ENCODE measurements at places on chromosomes 16 and 17. TPM values are rescaled to one million over a fixed set of nuclear protein-coding genes. Genes with fewer than 3 reads are reported as not detected.
A peak's percentile ranks its signal among the peaks of the same experiment; 100 is the strongest.

GRCh38 chr16:814974-815373 lies 14.4 kb upstream of the GNG13 start:
- H3K27ac ChIP-seq, result no peak overlapping the region
- no peak overlapping the region for H3K4me3 ChIP-seq
- no peak for DNase-seq
- peaks cover 19% of the 10 kb centered on the region for H3K27me3 ChIP-seq
- peaks cover 7% of the 10 kb centered on the region for H3K4me1 ChIP-seq

DNA sequence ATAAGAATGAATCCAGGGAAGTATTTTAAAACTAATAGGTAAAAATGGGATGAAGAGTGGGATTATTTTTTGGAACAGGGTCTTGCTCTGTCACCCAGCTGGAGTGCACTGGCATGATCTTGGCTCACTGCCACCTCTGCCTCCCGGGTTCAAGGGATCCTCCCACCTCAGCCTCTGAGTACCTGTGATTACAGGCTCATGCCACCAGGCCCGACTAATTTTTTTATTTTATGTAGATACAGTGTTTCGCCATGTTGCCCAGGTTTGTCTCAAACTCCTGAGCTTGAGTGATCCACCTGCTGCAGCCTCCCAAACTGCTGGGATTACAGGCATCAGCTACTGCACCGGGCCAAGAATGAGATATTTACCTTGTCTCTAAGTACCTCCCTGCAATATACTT lies 22.1 kb downstream of the NSMCE1 start:
- H3K27me3 ChIP-seq, result no peaks in the 10 kb centered on the region
- H3K4me1 ChIP-seq, result peaks cover 65% of the 10 kb centered on the region
- H3K27ac ChIP-seq, result no peak overlapping the region
- no peak overlapping the region for H3K4me3 ChIP-seq
- no peaks in the 10 kb centered on the region for H3K36me3 ChIP-seq

- peaks cover 3% of the 10 kb centered on the region for H3K4me1 ChIP-seq
- H3K27ac ChIP-seq, result no peak overlapping the region
- H3K4me3 ChIP-seq, result no peak overlapping the region
- H3K27me3 ChIP-seq, result no peaks in the 10 kb centered on the region
Observed at GRCh38 chr16:66886914-66887313, 6.6 kb downstream of the PDP2 start.

DNA sequence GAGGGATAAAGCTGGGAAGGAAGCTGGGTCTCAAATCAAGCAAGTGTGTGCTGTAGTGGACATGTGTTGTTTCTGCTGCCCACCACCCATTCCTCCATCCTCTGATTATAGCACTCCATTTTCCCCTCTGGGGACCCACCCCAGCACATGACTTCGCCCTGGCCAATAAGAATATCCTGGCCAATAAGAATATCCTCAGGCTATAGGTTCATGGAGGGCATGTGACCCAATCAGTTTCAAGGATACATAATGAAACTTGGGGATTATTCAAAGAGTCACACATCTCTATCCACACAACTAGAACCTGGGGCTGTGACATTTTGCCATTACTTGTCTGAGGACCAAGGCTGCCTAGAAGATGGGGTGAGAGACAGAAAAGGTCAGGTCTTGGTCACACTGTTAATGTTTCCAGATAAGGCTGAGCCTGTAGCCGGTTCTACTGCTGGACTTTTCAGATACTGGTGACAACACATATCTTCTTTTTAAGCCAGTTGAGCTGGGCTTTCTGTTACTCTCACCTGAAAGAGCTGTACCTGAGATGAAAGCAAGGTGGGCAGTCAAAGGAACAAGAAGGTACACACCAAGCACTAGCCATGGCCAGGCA lies 33.7 kb downstream of the MYO18A start:
- H3K4me3 ChIP-seq, result no peak overlapping the region
- H3K27me3 ChIP-seq, result no peaks in the 10 kb centered on the region
- no peaks in the 10 kb centered on the region for H3K36me3 ChIP-seq
- H3K27ac ChIP-seq, result no peak overlapping the region
- DNase-seq, result no peak

DNA sequence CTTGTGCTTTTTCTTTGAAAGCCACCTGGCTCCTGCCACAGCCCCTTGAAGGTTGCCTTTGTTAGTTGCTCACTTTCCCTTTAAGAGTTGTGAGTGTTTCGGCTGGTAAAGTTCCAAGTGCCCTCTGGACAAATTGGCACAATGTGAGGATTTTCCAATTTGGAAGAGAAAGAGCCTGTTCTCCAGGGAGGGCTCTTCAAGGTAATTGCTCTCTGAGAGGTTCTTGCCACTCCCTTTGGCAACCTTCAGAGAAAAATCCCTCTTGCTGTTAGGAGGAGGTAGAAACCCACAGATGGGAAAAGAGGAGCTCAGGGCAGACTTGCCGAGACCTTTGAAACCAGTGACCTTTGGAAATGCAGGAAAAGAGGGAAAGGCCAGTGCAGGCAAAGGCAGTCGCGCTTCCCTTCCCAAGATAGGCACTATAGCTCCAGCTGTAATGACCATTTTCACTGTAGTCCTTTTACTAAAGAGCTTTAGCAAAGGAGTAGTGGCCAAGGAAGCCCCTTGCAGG lies 49.0 kb upstream of the AKAP1 start:
- peak; percentile 71 for DNase-seq
- no peaks in the 10 kb centered on the region for H3K36me3 ChIP-seq
- no peaks in the 10 kb centered on the region for H3K27me3 ChIP-seq
- peak overlapping the region; percentile 39 for H3K27ac ChIP-seq

DNA sequence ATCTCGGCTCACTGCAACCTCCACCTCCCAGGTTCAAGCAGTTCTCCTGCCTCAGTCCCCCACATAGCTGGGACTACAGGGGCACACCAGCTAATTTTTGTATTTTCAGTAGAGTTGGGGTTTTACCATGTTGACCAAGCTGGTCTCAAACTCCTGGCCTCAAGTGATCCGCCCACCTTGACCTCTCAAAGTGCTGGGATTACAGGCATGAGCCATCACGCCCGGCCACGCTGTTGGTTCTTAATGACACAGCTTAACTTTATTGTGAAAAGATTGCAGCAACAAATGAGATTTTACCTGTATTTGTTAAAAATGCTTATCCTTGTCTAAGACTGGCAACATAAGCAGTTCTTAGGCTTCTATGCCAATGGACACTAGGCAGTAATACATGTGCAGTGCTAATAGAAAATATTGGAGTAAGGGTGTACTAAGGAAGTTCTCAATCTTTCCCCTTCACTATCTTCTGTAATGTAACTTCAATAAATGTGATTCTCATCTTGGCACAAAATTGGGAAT lies 2.9 kb downstream of the UBB start:
- no peak for DNase-seq
- H3K4me3 ChIP-seq, result no peak overlapping the region
- no peaks in the 10 kb centered on the region for H3K36me3 ChIP-seq
- peaks cover 50% of the 10 kb centered on the region for H3K4me1 ChIP-seq
- no peak overlapping the region for H3K27ac ChIP-seq
- no peaks in the 10 kb centered on the region for H3K27me3 ChIP-seq

GRCh38 chr17:2123375-2124251 lies 68.7 kb downstream of the HIC1 start:
- H3K4me3 ChIP-seq, result no peak overlapping the region
- no peaks in the 10 kb centered on the region for H3K36me3 ChIP-seq
- no peaks in the 10 kb centered on the region for H3K27me3 ChIP-seq
- H3K4me1 ChIP-seq, result peaks cover 47% of the 10 kb centered on the region
- peak overlapping the region; percentile 81 for H3K27ac ChIP-seq

- H3K4me3 ChIP-seq, result no peak overlapping the region
- H3K27me3 ChIP-seq, result no peaks in the 10 kb centered on the region
- no peak for DNase-seq
- H3K4me1 ChIP-seq, result peaks cover 11% of the 10 kb centered on the region
- peaks cover 27% of the 10 kb centered on the region for H3K36me3 ChIP-seq
Observed at GRCh38 chr17:3887804-3888203, 5.0 kb downstream of the CAMKK1 start.

DNA sequence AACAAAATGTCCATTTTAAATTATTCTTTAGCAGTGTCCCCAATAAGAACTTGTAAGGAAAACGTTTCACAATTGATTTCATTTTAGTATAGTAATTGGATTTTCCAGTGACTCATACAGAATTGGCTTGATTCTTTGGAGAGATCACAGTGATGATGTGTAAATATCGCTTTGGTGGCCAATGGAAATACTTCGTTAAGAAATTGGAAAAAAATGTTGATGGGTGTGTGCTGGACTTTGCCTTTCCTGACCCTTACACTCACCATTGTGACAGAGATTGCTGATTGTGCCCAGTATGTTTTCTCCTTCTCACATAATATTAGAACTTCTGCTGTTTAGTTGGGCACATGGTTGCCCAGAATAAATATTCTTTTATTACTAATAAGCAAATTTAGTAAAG lies 7.4 kb upstream of the EFCAB13 start:
- H3K27ac ChIP-seq, result peak overlapping the region; percentile 4
- no peaks in the 10 kb centered on the region for H3K27me3 ChIP-seq
- no peak overlapping the region for H3K4me3 ChIP-seq
- H3K36me3 ChIP-seq, result no peaks in the 10 kb centered on the region

- peak overlapping the region; percentile 60 for H3K27ac ChIP-seq
- no peak for DNase-seq
- H3K4me3 ChIP-seq, result no peak overlapping the region
- peaks cover 11% of the 10 kb centered on the region for H3K4me1 ChIP-seq
- no peaks in the 10 kb centered on the region for H3K27me3 ChIP-seq
- H3K36me3 ChIP-seq, result peaks cover 29% of the 10 kb centered on the region
Observed at GRCh38 chr17:82014432-82014831, 8.2 kb downstream of the CENPX start.

- no peak overlapping the region for H3K4me3 ChIP-seq
- no peaks in the 10 kb centered on the region for H3K36me3 ChIP-seq
- no peak for DNase-seq
- H3K27me3 ChIP-seq, result no peaks in the 10 kb centered on the region
Observed at GRCh38 chr17:7068268-7068667, 11.8 kb downstream of the CLEC10A start.

- H3K27ac ChIP-seq, result peak overlapping the region; percentile 81
- DNase-seq, result no peak
- H3K27me3 ChIP-seq, result no peaks in the 10 kb centered on the region
Observed at GRCh38 chr17:31581491-31581890, 190.0 kb downstream of the RAB11FIP4 start.

GRCh38 chr16:85463672-85464382 lies 149.3 kb upstream of the GSE1 start:
- DNase-seq, result no peak
- H3K36me3 ChIP-seq, result no peaks in the 10 kb centered on the region
- peaks cover 44% of the 10 kb centered on the region for H3K27me3 ChIP-seq
- H3K27ac ChIP-seq, result no peak overlapping the region
- no peak overlapping the region for H3K4me3 ChIP-seq

- no peaks in the 10 kb centered on the region for H3K4me1 ChIP-seq
- H3K4me3 ChIP-seq, result no peak overlapping the region
- no peaks in the 10 kb centered on the region for H3K36me3 ChIP-seq
- no peak overlapping the region for H3K27ac ChIP-seq
- H3K27me3 ChIP-seq, result peaks cover 41% of the 10 kb centered on the region
- DNase-seq, result no peak
Observed at GRCh38 chr17:37067555-37068111, 118.9 kb downstream of the AATF start.

DNA sequence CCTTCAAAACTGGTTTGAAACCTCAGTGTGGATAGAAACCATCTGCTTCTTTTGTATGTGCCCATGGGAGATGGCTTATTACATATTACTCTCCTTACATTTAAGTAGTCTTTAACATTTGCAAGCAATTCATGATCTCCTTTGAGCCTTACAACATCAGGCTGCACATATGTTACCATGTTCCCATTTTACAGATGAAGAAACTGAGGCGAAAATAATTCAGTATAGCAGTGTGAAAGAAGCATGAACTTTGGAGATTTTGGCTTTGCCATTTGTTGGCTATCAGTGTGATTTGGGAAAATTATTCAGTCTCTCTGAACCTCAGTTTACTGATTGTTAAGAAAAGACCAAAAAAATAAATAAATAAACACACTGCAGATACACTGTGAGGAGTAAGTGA lies 15.7 kb downstream of the GNAO1 start:
- no peak overlapping the region for H3K4me3 ChIP-seq
- no peaks in the 10 kb centered on the region for H3K36me3 ChIP-seq
- no peak overlapping the region for H3K27ac ChIP-seq
- no peaks in the 10 kb centered on the region for H3K4me1 ChIP-seq
- no peaks in the 10 kb centered on the region for H3K27me3 ChIP-seq

DNA sequence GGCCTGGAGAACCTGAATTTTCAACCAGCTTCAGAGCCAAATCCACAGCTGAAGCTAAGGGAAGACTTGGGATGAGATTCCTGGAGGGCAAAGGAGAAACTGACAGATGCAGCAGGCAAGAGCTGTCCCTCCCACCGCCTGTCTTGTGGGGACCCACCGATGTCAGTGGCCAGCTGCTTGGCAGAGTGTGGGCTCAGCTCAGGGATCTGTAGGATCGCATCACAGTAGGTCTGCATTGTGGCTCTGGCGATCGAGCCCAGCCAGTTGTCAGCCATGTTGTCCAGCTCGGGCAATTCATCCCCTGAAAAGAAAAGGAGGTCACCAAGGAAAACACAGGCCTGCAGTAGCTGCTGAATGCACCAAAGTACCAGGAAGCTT lies 60.8 kb downstream of the COG7 start:
- no peaks in the 10 kb centered on the region for H3K27me3 ChIP-seq
- DNase-seq, result no peak
- H3K4me1 ChIP-seq, result no peaks in the 10 kb centered on the region
- H3K27ac ChIP-seq, result no peak overlapping the region
- no peak overlapping the region for H3K4me3 ChIP-seq
- peaks cover 70% of the 10 kb centered on the region for H3K36me3 ChIP-seq

GRCh38 chr17:62876063-62876462 lies 67.9 kb upstream of the MARCHF10 start:
- H3K36me3 ChIP-seq, result no peaks in the 10 kb centered on the region
- no peak for DNase-seq
- no peak overlapping the region for H3K4me3 ChIP-seq
- H3K4me1 ChIP-seq, result peaks cover 9% of the 10 kb centered on the region

GRCh38 chr17:50818261-50818660 lies 17.1 kb upstream of the WFIKKN2 start:
- DNase-seq, result no peak
- H3K4me3 ChIP-seq, result no peak overlapping the region
- H3K4me1 ChIP-seq, result no peaks in the 10 kb centered on the region

DNA sequence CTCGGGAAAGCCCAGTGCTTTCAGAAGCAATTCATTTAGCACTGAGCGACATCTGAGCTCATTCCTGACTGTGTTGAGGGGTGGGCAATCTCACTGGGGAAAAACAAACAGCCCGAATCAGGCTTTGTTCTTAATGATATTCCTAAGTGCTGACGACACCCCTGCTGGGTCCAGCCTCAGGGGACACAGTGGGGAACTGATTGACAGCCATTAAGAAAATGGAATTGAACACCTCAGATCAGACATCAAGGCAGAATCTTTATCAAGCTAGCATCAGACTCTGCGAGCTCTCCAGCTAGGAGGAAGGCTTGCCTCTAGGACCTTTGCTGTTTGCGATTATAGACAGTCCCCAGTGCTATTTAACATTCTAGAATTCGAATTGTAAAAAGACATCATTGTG lies 22.5 kb upstream of the LYRM9 start:
- no peak for DNase-seq
- no peak overlapping the region for H3K27ac ChIP-seq
- peaks cover 12% of the 10 kb centered on the region for H3K27me3 ChIP-seq
- H3K36me3 ChIP-seq, result no peaks in the 10 kb centered on the region
- no peak overlapping the region for H3K4me3 ChIP-seq
- no peaks in the 10 kb centered on the region for H3K4me1 ChIP-seq

Gene CACNA1H
- 7.0 TPM for total RNA-seq

Gene PABPN1L
- total RNA-seq, result not detected

Gene TP53TG3C
- total RNA-seq, result not detected

Gene SYT17
- 26.3 TPM for total RNA-seq

Gene SULT1A2
- 5.2 TPM for total RNA-seq

Gene KIFC3
- total RNA-seq, result 68.7 TPM

Gene EEF2K
- 21.2 TPM for total RNA-seq

Gene SEPTIN1
- total RNA-seq, result 6.3 TPM

Gene MYH13
- not detected for total RNA-seq

Measured in left lung (tissue), 14 donors.